T-helper 1 cell (primary cell): ENCODE measurements at places on chromosomes 4 and X.

DNA sequence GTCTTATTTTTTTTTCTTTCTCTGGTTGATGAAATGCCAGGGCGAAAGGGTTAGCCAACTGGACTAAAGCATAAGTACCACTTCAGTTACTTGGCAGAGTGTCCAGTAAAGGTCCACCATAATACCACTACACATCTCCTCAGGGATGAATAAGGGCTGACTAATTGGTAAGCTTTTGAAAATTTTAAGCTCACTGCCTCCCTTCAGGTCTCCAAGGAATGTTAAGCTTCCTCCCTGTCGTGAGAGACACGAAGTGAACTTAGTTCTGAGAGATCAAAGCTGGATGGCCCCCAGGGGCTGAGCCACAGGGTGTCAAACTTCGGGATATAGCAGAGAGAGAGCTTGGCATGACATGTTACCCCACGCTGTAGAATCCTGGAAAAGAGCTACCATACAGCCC lies 111.4 kb downstream of the VSIG4 start:
- no peak for DNase-seq

- no peak for DNase-seq
Measured at GRCh38 chr4:129064717-129065116, 28.6 kb downstream of the SCLT1 start.

DNA sequence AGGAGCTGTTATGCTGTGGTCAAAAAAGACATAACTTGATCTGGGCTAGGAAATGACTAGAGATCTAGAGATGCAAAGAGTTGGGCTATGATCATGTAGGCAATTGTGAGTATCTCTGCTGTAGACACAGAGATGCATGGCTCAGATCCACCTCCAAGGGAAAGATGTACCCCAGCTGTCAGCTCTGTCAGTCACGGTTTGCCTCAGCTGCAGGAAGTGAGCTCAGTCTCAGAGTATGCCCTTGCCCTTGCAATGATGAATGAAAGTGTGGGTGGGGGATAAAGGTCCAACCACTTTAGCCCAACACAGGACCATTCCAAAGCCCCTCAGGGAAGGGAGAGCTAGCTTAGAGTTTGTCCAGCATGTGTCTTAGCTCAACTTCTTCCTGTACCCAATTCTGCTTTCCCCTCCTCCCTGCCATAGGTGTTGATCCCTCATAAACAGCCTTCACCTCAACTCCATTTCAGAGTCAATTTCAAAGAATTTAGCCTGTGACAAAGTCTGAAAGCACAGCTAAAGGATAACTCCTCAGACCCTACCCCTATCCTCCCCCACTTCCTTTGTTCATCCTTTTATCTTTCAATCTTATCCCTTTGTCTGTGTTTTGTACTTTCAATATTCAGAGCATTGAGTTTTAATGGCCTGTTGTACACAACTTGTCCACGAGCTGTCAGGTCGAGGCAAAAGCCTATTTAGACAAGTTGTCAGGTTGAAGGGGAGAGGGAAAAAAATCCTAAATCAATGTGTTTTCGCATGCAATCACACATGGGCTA lies 90.6 kb downstream of the MID1IP1 start:
- no peak for DNase-seq

DNA sequence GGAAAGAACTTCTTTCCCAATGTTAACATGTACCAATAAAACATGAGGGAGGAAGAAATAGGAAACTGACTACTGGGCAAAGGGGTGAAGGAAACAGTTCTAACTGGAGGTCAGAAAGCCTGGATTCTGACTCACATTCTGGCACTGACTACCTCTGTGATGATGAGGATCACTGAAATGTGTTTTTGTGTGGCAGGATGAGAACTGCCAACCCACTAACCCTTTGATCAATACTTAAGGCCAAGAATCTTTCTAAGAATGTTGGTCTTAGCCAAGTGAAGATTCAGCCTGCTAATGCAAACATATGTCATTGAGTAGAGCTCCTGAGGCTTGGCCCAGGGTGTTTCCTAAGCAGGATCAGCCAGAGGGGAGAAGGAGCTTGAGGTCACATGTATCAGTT lies 4.6 kb downstream of the ALAS2 start:
- DNase-seq = no peak

DNA sequence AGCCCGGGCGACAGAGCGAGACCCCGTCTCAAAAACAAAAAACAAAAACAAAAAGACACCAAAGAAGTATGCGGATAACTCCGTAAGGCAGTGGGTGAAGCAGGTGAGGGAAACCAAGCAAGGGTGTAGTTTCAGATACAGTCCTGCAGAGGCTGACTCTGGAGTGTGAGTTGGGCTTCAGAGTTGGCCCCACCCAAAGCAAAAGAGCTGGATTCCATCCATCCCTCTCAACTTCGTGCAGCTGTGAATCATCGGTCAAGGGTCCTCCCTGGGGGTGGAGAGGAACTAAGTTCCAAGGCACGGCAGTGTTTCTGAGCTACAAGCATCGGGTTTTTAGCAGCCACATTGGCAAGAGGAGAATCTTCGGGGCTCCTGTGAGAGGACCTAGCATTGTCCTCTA lies 43.9 kb upstream of the FAM9A start:
- no peak for DNase-seq

DNA sequence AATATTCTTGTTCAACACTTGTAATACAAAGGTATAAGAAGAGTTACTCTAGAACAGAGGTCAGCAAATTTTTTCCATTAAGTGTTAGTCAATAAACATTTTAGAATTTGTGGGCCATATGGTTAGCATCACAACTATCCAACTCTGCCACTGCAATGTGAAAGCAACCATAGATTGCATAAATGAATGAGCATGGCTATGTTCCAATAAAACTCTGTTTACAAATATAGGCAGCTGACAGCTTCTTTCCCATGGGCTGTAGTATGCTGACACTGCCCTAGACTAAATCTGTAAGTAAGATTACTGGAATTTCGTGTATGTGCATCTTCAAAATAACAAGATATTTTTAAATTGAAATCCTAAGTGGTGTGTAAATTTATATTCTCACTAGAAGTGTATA lies 73.7 kb downstream of the GABRA2 start:
- DNase-seq = no peak

GRCh38 chr4:102627831-102628523 lies 126.8 kb downstream of the NFKB1 start:
- DNase-seq = no peak

DNA sequence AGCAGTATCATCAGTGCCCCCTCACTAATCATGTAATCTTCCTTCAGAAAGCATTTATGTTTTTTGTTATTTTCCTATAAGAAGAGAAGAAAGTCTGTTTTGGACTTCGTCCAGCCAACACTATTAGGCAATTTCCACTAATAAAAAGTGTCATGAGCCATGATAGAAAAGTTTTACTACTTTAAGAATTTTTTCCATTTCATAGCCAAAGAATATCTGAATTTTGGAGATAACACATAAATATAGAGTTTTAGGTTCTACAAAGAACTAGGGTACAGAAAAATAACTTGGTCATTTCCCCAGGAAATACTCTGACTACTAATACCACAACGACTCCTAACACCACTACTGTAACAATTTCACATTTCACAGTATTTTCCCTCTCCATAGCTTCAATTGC lies 41.8 kb upstream of the VEGFC start:
- no peak for DNase-seq

DNA sequence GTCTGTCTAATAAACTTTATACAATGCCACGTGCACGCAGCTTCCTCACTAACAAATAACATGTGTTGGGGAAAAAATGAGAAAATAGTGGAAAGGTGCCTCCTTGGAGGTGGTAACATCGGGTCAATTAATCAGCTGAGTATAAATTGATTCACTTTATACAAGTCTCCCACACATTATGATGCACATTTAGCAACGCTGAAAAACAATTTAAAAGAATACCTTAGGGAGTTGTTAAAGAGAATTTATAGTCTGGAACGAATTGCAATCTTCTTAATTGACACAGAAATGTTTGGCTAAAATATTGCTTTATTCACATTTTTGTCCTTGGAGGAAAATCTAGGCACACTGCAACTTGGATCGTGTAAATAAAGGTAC lies 84.2 kb downstream of the HPRT1 start:
- no peak for DNase-seq

DNA sequence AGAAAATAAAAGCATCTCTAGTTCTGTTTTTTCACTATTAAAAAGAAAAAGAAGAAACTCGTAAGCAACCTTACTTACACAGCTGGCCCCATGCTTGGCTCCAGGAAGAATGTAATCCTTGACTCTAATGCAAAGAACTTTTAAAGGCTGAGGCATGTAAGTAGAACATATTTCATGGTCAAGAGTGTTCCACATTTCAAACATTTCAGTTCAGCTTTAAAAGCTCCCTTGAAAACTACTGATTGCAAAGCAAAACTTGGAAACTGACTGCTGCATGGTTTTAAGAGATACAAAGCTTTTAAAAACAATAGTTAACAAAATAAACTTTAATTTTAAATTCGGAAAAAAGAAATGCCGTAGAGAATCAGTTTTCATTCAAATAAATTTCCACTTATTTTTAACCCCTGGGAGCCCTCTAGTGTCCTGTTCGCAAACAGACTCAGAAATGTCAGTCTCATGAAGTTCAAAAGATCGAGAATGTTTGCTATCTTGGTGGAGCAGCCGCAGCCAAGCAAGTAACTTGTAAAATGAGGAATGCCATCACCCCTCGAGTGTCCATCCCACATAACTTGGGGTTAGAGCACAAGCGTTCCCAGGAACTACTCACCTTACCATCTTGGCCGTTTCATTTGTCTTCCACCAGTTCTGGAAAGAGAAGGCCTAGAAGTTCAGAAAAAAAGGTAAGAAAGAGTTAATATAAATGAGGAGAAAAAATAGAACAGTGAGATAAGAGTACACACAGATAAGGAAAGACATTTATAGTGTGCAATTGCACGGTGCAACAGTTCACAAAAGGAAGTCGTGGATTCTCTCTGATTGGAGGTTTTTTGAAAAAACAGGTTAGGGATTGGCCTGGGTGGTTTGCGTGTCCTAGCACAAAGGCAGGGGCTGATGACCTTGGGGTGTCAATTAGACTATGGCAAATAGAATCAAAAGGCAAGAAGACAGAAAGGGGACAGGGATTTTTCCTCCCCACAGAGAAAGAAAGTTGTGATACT lies at the start of gene GASK1B:
TSS of gene GASK1B (minus strand) at position 765 of the 998 bp plus-strand sequence. CDS start 1,650 bp downstream, outside the sequence.
- no peak for DNase-seq

DNA sequence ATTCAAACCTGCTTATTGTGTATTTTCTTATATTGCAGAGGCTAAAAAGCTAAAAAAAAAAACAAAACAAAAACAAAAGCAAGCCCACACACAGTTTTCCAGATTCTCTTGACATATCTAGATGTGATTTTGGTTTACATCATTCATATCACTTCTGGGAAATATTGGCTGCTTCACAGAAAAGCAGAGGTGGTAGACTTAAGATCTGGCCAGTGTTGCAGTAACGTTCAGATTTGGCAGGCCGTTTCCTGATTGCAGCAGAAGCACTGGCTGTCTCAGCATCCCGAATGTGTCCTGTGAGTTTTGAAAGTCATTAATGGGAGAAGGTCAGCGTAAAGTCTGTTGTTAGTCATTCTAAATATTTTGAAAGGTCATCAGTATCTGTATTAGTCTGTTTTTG lies 2062.0 kb downstream of the ARAP2 start:
- no peak for DNase-seq

GRCh38 chr4:185840201-185840600 lies 28.2 kb upstream of the SORBS2 start:
- DNase-seq = no peak

- DNase-seq = no peak
Measured at GRCh38 chr4:83178029-83178428, 63.5 kb upstream of the PLAC8 start.

- DNase-seq = no peak
Measured at GRCh38 chrX:136639506-136640176, 8.3 kb upstream of the CD40LG start.

GRCh38 chrX:69361311-69361845 lies 142.7 kb upstream of the NALF2 start:
- DNase-seq = no peak

GRCh38 chr4:83358410-83358809 lies 23.8 kb upstream of the HPSE start:
- no peak for DNase-seq
